ENCODE measurements at places on chromosomes 4 and X.

- ATAC-seq, result no peak
These were observed 194.6 kb upstream of the RBPJ start for GRCh38 chr4:26126143-26126718.

DNA sequence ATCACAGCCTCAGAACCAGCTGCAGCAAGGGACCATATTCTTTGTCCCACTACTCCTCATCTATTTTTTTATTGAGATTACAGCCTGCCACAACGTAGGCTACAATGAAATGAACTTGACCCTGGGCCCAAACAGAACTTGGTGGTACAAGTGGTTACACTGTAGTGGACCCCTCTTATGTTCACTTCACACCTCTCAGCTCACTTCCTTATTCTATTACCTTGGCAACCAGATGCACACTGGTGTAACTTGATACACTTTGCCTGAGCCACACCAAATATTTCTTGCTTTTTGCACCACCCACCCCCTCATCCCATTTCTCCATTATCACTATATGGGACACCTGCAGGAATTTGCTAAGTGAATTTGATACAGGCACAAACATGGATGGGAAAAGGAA, 105.8 kb downstream of the CXCL13 start:
- ATAC-seq, result no peak

DNA sequence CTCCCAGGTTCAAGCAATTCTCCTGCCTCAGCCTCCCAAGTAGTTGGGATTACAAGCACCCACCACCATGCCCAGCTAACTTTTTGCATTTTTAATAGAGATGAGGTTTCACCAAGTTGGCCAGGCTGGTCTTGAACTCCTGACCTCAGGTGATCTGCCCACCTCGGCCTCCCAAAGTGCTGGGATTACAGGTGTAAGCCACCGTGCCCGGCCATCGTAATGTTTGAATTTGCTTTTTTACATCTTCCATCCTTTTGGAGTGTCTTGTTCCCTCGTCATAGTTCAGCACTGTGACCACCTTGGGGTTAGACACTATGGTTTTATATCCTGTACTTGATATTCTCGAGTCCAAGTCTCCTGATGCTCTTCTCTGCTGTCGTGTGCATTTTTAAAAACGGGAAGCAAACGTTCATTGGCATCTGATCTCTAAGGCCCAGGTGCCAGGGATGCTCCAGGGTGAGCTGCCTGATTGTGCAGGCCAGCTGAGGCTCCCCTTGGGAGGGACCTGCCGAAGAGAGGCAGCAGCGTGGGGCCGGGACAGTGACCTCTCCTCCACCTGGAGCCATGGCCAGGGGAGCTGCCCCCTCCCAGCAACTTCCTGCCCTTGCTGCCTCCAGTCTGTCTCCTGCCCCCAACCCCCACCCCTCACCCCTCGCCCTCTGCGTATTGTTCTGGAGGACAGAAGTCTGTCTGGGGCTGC, 16.7 kb downstream of the DGKQ start:
- no peak for ATAC-seq

DNA sequence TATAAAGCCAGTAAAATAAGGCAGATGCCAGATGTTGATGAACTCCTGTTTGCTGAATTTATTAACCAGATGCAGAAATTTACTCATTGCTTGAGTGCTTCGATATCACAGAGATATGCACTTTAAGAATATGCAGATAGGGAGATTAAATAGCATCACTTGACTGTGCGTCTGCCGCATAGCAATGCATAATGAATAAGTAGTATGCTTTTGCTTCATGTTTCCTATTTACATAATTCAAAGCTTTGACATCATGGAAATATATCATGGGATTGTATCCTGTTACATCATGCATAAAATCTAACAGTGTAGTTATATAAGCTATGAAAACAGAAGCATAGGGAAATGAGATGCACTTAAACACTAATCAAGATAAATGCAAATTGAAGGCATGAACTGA, 45.9 kb downstream of the VEGFC start:
- ATAC-seq, result peak; percentile 68

GRCh38 chrX:68755616-68756125, 73.2 kb upstream of the EFNB1 start:
- ATAC-seq, result no peak

GRCh38 chr4:73851293-73851692, 1.8 kb upstream of the PF4V1 start:
- no peak for ATAC-seq

DNA sequence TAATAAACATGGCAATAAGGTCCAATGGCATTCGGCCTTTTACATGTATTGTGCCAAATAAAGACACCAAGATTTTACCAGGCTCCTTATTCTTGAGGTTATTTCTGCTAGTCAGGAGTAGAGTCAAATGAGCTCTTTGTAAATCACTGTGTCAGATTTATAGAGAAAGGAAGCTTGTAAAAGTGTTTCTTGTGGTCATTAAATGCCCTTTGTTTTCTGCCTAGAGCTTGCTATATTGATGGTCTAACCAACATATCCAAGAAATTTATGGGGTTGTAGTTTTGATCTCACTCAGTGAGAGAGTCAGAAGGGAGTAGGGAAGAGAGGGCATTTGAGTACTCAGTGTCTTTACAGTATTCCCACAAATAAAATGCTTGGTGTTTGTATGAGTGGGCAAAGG, 86.2 kb upstream of the FRMPD4 start:
- no peak for ATAC-seq

- ATAC-seq, result peak; percentile 27
These were observed 1.4 kb downstream of the PDZD4 start for GRCh38 chrX:153828723-153829548.

- no peak for ATAC-seq
These were observed 79.8 kb downstream of the HCCS start for GRCh38 chrX:11190745-11191510.

- no peak for ATAC-seq
These were observed 153.1 kb upstream of the VCX start for GRCh38 chrX:7689791-7690412.

- no peak for ATAC-seq
These were observed 51.7 kb downstream of the METTL14 start for GRCh38 chr4:118736900-118737299.

DNA sequence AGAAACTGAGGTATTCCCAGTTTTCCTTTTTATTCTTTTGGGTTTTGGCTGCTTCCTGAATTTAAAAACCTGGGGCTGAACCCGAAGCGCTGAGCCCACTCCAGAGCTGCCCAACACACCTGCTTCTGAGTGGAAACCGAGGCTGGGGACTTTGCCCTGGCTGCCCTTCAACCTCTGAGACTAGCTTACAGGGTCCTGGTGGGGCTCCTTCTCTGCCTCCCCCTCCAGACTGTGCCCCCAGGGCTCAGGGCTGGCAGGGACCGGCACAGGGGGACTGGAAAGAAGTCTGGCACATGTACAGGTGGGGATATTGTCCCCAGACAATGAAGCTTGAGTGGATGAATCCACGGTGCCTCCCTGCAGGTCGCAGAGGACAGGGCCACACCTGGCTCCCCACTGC, 240.4 kb upstream of the PSAPL1 start:
- no peak for ATAC-seq

DNA sequence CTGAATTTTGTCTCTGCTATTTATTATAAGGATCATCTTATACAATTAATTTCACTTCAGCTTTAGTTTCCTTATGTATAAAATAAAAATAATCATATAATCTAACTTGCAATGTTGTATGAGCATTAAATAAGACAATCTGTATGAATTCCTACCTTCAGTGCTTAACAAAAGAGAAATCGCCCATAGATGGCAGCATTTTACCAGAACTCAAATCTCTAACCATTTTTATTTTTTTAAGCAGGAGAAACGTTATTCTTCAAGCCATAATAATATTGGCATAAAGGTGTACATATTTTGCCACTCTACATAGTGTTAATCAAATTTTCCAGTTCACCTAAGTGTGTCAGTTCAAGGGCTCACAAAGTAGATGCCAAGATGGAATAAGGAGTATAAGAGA, 78.8 kb downstream of the TMEM47 start:
- no peak for ATAC-seq

DNA sequence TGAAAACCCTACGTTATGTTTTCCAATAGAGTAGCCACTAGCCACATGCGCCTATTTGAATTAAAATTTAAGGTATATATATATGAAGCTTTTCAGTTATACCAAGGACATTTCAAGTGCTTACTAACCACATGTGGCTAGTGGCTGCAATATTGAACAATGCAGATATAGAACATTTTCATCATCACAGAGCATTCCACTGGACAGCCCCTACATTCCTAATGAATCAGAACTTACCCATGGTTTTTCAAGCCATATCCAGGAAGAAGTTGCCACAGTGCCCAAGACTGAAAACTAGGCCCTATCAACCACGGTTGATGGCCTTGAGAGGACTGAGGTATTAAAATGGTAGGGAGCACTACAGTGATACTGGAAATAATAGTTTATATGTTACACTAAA, 29.7 kb downstream of the NEK1 start:
- no peak for ATAC-seq

- peak; percentile 35 for ATAC-seq
These were observed 106.0 kb upstream of the NAP1L5 start for GRCh38 chr4:88803600-88804096.

- no peak for ATAC-seq
These were observed 2.3 kb upstream of the RNF212 start for GRCh38 chr4:1115528-1116293.

DNA sequence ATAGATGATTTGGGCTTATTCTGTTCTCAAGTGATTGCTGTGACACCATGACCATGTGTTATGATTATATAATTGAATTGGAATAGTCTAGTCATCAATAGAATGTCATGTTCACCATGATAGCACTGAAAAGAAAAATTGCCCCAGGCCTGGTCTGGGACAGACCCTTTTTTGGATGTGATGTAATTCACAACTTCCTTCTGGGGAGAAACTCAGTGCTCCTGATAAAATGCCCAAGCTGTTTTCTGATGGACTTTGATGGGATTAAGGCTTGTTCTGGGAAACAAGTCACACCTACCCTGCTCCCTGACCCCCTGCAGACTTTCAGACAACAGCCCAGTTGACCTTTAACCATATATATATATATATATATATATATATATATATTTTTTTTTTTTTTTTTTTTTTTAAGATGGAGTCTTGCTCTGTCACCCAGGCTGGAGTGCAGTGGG, 65.3 kb downstream of the RHOH start:
- ATAC-seq, result no peak

- ATAC-seq, result no peak
These were observed 233.5 kb downstream of the SCFD2 start for GRCh38 chr4:53132132-53132891.

GRCh38 chrX:120791013-120791643, 84.5 kb downstream of the CT47B1 start:
- no peak for ATAC-seq

- no peak for ATAC-seq
These were observed at the start of gene CLTRN for GRCh38 chrX:15664487-15665444. Gene CLTRN, minus strand, starts transcription at chrX:15664805. Its CDS starts 30 bp downstream, at chrX:15664775.

DNA sequence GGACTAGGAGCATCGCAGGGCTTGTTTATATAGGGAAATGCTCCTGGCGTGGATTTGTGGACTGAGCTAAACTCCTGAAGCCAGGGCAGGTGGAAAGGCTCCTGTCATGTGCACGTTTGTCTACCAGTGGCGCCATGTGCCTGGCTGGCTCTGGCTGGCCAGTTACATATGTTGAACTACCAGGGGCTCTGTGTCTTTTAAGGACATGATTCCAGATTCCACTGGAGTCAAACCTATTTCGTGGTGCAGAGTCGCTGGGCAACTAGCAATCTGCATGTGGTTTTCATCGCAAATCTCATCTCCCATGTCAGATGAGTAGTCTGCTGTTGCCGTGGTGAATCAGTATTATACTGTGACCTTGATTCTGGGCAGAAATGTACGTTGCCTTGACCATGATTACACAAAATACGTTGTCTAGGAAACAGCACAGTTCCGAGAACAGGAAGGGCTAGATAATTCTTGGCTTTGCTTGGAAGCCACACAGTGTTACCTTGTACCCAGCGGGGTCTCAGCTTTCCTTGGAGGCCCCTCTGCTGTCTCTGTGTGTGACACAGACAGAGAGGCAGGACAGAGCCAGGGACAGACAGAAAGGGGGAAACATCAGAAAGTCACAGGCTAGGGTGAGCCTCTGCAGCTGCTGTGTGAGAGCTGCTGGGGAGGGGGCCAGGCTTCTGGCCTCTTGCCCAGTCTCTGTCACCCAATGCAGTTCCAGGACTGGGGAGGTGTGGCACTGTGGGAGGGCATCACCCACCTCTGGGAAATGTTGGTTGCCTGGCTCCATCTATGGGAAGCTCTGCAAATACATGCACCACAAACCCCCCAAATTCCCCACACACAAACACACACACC, 19.2 kb downstream of the PNMA6E start:
- ATAC-seq, result peak; percentile 88

- no peak for ATAC-seq
These were observed 130.8 kb downstream of the PDLIM5 start for GRCh38 chr4:94582517-94582916.

DNA sequence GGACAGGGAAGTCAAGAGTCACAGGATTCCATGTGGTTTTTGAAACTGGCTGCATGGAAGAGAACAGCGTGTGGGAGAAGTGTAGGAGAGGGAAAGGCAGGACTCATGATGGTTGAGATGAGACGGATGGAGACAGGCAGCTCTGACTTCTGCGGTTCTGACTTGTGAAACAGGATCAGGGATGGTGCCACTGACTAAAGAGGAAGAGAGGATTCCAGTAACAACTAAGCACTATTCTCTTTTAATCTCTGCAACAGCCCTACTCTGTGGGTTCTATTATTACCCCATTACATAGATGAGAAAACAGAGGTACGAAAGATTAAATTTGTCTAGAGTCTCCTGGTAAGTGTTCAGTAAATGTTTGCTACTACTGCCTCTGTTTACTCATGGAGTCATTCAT, 156.3 kb downstream of the CBR4 start:
- ATAC-seq, result no peak

DNA sequence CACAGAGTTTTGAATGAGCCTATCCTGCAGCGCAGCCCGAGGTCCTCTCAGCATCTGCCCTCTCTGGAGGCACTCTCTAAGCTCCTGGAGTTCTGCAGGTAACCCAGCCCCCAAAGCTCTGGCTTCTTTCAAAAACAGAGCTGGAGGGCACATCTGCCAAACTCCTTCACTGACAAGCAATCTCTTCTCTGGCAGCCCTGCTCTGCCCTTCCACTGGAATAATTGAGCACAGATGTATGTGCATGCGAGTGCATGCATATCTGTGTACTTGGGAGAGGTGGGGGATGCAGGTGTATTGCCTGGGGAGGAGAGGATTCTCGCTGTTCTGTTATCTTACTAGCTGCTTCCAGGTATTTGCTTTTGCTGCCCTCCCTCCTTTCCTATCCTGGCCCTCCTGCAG, 22.2 kb upstream of the PLP1 start:
- no peak for ATAC-seq
